ENCODE measurements at places on chromosomes 7 and 10.
A peak's percentile ranks its signal among the peaks of the same experiment; 100 is the strongest.

DNA sequence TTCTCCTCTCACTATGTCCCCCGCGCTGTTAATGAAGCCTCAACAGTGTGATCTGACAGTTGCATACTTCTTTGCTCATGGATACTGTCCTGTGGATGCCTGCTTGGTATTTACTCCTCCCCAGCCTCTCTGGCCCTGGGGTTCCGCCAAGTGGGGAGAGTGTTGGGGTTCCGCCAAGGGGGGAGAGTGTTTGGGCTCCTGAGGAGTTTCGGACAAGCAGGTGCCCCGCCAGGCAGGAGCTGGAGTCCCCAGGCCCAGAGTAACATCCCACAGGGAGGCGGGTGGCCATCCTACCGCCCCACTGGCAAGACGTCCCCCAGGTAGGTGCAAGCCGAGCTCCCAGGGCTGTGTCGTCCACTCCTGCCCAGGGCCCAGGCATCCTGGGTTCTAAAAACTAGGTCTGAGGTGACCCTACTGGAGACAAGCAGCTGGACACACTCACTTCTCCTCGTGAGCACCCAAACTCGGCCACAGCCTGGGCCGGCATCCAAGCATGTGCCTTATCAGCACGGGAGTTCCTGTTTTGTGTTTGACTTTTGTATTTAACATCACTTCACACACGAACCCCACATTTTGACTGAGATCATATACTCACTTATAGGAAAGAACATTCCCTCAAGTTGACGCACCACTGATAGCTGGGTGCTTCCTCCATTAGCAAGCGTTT lies 34.2 kb downstream of the CAMK2B start:
- peak; percentile 72 for DNase-seq

GRCh38 chr7:45073786-45074527 lies 14.8 kb downstream of the NACAD start:
- no peak for DNase-seq

DNA sequence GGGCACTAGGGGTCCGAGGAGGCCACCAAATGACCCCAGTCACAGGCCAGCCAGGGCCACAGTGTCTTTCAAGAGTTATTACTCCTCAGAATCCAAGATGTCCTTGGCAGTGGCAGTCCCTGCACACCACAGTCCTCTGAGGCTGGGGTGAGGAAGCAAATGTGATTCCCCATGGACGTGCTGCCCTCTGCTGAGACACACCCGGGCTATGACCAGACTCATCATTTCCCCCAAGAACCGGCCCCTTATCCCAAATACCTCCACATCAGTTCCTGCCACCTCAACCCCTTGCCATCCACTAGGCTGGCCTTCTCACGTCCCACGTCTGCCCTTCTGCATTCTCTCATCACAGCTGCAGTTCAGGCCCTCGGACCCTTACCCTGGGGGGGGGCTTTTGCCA lies 5.0 kb downstream of the PRKAG2 start:
- DNase-seq = no peak

GRCh38 chr7:106273009-106273668 lies 11.6 kb downstream of the NAMPT start:
- DNase-seq = no peak

DNA sequence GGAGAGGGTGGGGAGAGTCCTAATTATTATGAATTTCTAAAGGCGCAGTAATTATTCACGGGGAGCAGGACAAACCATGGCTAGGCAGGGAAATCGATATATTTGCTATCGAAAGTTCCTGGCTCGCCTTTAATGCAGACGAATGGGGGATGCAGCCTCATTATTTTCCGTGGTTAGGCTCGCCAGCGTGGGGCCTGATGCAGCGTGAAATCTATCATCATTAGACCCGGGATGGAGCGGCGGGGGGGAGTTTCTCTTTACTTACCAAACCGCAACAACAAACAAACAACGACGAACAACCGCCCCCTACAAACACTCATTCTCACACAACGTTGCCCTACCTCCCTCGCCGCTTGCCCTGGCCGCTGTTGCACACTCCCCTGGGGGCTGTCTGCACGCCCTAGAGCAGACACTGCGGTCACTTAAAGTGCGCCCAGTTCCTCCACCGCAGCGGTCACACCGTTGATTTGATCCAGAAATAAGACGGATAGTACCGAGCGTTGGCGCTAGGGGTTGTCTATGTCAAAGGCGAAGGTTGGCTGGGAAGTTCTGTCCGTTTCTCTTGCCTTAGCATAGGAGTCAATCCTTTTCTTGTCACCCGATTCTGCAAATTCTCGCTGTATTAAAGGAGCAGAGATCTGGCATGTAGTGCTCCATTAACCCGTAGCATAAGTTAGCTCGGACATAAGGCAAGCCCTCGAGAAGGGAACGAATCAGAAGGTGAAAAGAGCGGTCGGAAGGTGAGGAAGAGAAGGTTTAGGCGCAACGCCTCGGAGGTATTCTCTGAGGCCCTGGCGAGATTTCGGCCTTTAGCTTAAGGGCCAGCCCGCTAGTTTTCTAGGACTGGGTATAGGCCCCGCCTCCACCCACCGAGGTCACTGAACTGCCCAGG lies 10.4 kb downstream of the NXPH1 start:
- DNase-seq = no peak

- no peak for DNase-seq
Measured at GRCh38 chr7:29957521-29958310, 31.9 kb downstream of the SCRN1 start.

- DNase-seq = no peak
Measured at GRCh38 chr7:112129655-112130323, 76.4 kb downstream of the DOCK4 start.

DNA sequence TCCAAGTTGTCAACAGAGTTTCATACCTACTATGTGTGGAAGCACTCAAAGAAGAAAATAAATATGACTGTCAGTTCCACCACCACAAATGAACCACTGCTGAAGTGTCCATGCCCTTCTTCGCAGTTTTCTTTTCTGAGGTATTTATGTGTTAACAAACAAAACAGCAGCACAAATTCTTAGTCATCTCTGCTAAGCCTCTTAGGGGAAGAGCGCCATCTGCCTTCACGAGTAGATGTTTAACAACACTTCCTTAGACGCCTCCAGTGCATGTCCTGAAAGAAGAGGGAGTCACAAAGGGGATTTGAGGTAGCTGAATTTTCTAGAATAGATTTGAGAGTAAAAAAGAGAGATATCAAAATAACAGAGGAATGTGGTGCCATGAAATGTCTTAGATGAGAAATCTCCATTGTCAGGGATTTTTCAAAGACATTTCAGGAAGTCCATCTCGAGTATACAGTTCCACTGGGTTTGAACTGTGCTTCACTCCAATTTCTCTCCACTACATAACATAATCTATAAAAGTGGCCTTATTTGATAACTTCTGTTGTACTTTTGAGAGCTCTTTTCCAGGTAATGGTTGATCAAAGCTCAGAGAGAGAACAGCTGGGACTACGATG lies 775.3 kb upstream of the POM121L12 start:
- DNase-seq = no peak

DNA sequence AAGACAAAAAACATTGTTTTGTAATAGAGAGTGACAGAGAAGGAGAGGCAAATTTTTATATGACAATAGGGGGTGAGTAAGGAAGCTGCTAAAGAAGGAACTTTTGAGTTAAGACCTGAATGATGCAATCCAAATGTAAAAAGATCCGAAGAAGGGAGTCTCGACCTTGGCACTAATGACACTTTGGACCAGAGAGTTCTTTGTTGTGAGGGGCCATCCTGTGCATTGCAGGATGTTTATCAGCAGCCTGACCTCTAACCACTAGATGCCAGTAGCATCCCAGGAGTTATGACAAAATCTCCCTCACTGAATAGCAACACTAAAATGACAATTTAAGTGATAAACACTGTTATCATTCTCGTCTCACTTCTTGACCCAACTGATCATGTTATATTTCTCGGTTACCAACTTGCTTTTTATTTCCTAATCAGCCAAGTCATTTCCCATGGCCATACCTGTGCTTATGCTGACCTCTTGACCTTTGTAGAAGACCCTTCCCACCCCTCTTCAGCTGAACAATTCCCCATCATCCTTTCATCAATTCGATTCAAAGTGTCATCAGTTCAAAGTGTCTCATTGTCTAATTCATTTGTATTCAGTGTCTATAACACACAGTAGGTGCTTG lies 30.0 kb downstream of the DGKI start:
- DNase-seq = no peak

GRCh38 chr7:22433710-22434460 lies 66.1 kb downstream of the STEAP1B start:
- no peak for DNase-seq

DNA sequence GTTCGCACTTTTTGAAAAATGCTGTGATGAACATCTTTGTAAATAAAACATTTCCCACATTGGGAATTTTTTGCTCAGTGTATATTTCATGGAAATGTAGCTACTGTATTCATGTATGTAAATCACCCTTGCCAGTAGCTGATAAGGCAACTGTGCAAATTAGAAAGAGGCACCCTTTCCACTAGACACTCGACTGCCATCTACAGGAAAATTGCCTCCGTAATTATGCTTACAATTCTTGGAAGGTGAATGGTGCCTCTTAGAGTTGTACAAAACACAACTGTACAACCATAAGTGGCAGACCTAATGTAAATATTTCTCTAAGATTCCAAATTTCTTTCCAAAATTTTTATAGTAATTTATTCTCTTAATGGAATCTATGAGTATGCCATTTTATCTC lies 491.7 kb downstream of the CCSER2 start:
- no peak for DNase-seq

GRCh38 chr10:71964098-71964742 lies at the start of gene CHST3:
CHST3 (plus strand) TSS chr10:71964395; CDS start chr10:72005843, 41,448 bp downstream.
- peak; percentile 82 for DNase-seq

DNA sequence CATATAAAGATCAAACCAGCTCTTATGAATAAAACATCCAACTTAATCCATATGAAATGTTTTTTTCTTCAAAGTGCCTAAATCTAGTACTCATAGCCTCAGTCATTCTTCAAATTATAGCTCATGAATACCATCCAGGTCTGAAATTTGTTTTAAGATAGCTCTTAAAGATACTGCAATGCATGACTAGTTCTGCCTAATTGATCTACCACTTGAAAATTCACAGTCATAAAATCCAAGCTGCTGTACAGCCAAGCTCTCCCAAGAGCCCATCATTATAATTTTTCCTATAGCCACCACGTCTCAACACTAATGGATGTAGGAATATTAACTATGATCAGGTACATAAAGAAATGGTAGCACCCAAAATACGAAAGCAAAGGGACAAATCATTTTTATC lies 87.9 kb upstream of the RNF148 start:
- DNase-seq = no peak

GRCh38 chr7:73828972-73829371 lies 1.8 kb upstream of the CLDN4 start:
- no peak for DNase-seq

- no peak for DNase-seq
Measured at GRCh38 chr7:92813390-92814024, 22.9 kb downstream of the CDK6 start.

- DNase-seq = no peak
Measured at GRCh38 chr10:12579954-12580858, 230.9 kb downstream of the CAMK1D start.

- no peak for DNase-seq
Measured at GRCh38 chr10:60962946-60963345, 19.0 kb upstream of the RHOBTB1 start.

DNA sequence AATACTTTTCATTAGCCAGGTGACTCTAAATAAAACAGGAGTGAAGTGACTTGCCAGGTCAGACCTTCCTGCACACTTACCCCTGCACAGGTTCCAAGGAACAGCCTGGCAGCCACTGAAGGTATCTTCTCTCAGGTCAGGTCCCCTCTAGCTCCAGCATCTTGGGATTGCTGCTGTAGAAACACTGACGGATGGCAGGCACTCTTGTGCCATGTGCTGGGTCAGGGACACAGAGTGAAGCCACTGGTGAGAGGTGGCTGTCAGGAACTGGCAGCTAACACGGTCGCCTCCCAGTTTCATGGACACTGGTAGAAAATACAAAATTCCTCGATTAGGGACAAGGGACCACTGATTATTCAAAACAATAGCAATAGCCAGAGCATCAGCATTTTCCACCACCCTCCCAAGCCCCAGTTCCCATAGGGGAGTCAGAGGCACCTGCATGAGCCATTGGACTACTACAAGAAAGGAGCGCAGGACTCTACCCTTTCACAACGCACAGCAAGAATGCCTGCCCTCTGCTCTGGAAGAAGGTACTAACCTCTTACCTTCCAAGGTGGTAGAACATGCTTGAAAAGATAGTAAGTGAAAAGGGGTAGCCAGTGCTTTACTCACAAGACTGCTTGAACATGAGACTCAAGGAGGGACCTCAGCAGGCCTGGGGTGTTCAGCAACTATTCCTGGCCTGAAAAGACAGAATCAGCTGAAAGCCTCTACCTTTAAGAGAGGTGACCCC lies 5.1 kb upstream of the MYO1G start:
- DNase-seq = no peak

DNA sequence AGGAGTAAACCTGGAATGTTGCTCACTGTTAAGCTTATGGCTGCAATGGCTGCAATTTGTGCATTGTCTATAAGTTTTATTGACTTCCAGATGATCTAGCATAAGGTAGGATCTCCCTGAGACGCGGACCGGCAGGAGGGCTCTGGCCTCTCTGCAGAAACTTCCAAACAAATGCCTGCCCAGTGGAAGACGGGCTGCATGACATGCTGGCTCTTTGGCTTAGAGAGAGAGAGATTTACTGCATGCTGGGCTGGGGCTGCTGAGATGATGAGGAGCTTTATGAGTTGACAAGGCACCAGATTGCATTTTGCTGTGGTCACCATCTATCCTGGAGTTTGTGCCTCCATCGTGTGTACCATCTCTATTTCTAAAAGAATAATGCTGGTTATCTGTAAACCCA lies 193.2 kb downstream of the GALNT17 start:
- no peak for DNase-seq

- peak; percentile 92 for DNase-seq
Measured at GRCh38 chr7:104943502-104944343, 70.3 kb upstream of the KMT2E start.

DNA sequence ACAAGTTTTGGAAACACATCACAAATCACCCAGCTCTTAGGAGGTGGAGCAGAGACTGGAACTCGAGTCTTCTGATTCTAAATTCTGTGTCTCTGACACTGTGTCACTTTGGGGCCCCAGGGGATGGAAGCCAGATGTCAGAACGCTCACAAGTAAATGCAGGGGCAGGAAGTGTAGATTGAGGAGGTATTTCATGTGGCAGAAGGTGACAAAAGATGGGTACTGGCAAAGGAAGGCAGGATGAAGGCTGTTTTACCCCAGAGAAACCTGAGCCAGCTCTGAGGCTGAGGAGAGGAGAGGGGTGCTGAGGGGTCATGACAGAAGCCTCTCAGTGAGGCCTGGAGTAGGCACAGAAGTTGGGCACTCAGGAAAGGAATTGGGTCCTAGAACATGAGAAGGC lies 6.0 kb upstream of the PURB start:
- no peak for DNase-seq
